ENCODE measurements at places on chromosomes 3 and 15.

GRCh38 chr15:66756295-66756694, 54.3 kb downstream of the SMAD6 start:
- DNase-seq = no peak

DNA sequence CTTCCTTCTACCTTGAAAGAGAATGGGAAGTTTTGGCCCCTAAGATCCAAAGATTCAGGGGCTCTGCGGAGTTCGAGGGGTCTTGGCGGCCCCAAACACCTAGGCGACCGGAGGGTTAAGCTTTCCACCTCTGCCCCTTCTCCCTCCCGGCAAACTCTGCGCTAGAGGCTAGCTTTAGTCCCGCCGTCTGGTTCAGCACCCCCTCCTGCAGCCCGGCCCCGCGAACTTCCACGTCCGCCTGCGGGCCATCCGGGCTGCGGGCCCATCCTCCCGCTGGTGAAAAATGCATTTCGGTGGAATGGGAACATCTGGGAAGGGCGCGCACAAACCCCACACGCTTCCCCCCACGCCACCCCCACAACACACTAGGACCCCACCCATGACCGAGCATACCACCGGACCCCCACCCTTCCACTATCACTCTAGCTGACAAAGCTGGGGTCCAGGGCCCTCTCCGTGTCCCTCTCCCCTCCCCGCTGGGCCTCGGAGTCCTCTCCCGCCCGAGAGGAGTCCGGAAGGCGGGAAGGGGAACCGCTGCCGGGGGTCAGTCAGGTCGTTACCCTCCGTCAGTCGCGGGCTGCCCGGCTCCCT, 1.0 kb downstream of the SHOX2 start:
- no peak for DNase-seq

DNA sequence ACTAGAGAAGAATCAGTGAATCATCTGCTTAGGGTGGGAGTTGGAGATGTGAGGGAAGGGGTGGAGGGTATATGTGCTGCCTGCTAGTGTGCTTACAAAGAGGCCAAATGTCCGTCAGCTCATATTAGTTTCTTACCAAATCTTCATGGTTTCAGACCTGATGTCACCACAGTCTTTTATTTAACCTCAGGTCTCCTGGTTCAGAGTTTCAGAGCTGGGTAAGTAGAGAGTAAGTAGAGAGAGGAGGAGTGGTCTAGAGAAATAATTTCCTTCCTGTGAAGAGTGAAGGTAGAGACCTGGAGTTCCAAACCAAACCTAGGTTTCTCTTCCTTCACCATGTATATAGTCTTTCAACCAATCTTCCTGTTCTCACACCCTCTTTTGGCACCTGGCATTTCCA, 17.5 kb upstream of the P2RY1 start:
- DNase-seq = no peak

DNA sequence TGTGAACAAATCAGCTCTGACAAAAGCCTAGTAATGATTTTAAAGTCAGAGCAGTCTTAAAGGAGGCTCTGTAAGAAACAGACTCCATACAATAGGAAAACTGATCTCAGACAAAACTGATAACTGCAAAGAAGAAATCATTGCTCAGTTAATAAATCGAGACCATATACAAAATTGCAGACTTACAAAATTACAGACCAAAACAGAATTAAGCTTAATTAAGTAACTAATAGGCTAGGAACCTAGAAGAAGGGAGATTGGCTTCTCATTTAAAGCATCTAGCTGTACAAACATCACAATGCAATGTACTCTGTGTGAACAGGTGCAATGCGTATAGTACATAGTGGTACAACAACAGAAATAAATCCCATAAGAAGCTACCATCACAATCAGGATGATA, 46.3 kb downstream of the ZBTB20 start:
- DNase-seq = no peak

DNA sequence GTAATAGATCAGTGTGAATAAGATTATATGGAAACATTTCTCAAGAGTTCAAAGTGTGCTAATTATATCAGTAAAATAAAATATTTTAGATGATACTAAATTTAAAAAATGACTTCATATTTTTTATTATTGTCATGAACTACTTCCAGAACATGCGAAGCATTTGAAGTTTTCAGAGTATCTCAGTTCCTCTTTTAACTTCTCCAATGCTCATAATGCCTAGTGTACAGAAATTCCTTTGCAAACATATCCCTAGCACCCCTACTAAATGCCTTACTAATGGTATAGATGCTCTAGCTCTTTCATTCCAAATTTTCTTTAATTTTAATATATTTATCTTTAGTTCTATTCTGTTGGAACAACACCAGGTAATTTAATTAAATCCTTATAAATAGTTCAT, 580.4 kb downstream of the CADM2 start:
- no peak for DNase-seq

DNA sequence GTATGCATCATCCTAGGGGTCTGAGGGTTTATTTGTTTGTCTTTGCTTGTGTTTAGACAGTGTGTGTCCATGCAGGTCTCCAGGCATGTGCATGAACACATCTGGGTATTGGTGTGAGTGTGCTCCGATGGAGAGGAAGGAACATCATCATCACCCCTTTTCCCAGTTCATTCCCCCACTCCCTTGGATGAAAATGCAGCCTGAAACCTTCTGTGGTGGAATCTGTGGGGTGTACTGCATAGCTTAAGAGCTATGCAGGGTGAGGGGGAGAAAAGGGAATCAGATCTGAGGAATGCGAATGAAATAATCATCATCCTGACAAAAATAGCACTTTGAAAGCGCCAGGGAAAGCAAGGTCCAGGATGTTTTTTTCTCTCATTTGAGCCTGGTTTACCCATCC, 520.1 kb downstream of the NTRK3 start:
- DNase-seq = no peak

DNA sequence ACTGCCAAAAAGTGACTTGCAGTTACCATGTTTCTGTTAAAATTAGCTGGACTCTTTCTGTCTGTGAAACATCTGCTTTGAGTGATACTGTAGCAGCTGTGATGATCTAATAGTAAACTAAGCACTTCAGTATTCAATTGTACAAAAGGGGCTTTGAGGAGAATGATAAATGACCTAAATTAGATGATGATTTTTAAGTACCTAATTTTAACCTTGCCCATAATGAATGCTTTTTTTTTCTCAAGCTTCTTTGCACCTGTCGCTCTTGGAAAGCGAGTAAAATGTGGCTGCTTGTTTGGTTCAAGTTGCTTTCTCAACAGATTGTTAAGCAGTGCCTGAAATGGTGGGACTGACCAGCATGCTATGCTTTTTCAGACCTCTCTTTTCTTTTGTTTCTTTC, 752.3 kb downstream of the EPHA3 start:
- DNase-seq = no peak

- no peak for DNase-seq
Observed at GRCh38 chr3:117735481-117736101, 1026.0 kb downstream of the TUSC7 start.

DNA sequence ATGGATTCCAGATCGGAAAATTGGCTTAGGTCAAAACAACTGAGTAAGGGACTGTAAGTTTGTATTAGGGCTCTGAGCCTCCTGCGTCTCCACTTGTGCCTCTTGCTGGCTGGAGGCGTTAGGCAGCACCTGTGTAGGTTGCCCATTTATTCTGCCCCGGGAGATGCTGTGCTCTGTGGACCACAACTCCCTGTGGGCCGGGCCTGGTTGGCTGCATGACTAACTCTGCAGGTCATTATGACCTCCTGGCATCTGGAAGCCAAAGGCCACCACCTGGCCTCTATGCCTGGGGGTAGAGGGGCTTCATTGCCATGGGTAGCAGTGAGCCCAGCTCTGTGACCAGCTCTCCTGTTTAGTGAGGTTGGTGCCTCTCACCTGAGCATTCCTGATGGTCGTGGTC, 36.0 kb upstream of the BDH1 start:
- no peak for DNase-seq

DNA sequence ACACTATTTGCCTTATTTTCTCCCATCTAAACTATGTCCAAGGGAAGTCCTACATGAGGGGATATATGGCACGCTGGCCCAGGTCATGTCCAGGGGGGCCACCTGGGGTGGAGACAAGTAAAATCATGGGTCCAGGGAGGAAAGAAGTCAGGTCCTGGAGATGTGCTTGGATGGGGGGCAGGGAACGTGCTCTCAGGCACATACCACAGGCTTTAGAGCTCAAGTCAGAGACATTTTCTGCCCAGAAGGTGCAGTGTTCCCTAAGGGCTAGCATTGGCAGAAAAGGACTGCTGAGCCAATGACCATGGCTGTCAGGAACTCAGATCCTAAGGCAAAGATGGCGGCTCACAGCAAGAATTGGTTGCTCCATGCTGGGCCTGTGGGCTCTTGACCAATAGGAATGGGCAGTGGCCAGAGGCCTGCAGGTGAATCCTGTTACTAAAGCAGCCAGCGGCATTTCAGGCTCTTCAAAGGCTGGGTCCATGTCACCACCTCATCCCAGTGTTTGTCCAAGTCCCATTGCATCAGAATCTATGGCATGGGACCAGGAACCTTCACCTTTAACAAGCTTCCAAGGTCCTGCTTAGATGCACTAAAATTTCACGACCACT, 175.0 kb downstream of the RPLP1 start:
- DNase-seq = no peak

GRCh38 chr15:68391121-68391520, 40.8 kb downstream of the ITGA11 start:
- DNase-seq = no peak

DNA sequence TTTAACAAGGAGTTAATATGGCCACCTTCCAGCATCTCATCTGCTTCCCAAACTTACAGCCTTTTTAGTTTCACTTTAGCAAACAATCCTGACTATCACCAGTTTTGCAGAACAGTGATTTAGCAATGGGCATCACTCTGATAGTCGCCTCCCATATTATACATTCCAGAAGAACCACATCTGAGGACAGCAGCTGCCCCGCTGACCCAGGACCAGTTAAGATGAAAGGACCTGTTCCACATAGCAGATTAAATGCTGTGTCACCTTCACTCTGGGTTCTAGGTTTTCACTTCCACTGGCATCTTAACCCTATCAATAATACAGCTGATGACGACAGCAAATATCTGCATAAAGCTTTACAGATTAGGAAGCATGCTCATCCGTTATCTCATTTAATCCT, 99.8 kb downstream of the TRIM69 start:
- no peak for DNase-seq

DNA sequence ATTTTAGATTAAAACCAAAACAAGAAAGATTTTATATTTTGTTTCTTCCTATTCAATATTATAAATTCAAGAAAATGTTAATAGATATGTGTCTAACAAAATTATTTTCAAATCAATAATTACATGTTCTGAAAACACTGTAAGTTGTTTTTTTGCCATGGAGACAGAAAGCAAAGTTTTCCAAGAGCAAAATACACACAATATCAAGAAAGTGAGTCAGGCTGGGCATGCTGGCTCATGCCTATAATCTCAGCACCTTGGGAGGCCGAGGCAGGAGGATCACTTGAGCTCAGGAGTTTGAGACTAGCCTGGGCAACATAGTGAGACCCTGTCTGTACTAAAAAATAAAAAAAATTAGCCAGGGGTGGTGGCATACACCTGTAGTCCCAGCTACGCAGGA, 71.7 kb downstream of the TTC23 start:
- DNase-seq = no peak

DNA sequence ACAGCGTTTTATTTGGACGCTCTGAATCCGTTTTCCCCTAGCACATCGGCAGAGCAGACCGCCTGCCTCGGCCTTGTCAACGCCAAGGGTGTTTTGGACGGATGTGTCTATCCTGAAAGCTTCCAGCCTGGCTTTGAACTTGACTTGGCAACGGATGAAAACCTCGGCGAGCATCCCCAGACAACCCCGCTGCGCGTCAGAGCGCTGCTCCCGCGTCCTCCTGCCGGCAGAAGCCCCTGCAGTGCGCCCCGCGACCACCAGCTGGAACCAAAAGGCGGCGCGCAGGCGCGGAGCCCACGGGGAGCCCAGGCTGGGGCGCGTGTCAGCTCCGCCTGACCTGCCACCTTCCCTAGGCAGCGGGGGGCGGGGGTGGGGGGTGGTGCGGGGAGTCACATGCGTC, 26.2 kb upstream of the ARL8B start:
- no peak for DNase-seq

DNA sequence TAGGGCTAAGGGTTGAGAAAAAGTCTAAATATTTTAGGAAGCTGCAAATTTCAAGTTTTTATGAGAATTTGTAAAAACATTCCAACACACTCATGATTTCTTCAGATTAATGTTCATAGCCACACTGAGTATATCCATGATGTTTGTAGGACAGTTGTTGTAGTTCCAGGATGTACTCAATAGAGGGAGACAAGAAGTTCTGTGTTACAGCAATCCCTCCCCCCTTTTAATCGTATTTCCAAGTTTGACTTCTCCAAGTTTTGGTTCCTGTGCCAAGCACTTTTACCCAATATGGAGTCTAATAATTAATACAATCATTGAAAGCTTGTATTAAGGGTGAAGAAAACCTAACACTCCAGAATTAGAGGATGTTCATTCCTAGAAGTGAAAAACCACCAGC, 143.4 kb downstream of the FEZF2 start:
- DNase-seq = no peak
